ENCODE measurements at places on chromosomes 11 and 22.
A peak's percentile ranks its signal among the peaks of the same experiment; 100 is the strongest.

- no peak for DNase-seq
Measured at GRCh38 chr11:92707173-92707619, 262.3 kb upstream of the MTNR1B start.

- DNase-seq: no peak
Measured at GRCh38 chr11:87459351-87459750, 421.6 kb downstream of the TMEM135 start.

GRCh38 chr11:59992425-59992824 lies 24.6 kb upstream of the OOSP4B start:
- DNase-seq: no peak

DNA sequence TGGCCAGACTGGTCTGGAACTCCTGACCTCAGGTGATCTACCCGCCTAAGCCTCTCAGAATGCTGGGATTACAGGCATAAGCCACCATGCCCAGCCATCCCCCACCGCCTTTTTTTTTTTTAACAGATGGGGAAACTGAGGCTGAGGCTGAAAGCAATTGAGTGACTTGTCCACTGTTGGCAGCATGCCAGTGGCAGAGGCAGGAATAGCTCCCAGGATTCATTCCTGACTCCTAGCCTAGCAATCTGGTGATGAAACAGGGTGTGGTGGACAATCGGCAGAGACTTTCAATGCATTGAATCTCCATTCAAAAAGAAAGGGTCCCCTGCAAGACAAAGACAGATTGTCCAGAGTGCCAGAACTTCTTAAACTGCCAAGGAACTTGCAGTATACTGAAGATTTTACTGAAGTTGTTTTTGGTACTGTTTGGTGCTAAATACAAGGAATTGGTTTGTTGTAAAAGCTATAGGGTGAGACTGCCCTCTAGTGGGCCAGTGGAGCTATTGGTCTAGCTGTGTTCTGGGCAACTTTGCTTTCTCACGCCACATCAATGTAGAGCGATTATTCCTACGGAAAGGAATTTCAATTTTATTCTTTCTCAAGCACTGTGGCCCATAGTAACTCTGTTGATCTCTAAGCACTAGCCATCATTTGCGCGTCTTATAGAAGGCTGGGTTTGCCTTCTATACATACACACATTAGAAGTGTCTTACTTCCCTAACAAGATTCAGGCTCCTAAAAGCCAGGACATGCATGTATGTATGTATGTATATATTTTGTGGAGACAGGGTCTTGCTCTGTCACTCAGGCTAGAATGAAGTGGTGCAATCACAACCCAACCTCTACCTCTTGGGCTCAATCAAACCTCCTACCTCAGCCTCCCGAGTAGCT lies 21.0 kb downstream of the C22orf31 start:
- DNase-seq: peak; percentile 57

DNA sequence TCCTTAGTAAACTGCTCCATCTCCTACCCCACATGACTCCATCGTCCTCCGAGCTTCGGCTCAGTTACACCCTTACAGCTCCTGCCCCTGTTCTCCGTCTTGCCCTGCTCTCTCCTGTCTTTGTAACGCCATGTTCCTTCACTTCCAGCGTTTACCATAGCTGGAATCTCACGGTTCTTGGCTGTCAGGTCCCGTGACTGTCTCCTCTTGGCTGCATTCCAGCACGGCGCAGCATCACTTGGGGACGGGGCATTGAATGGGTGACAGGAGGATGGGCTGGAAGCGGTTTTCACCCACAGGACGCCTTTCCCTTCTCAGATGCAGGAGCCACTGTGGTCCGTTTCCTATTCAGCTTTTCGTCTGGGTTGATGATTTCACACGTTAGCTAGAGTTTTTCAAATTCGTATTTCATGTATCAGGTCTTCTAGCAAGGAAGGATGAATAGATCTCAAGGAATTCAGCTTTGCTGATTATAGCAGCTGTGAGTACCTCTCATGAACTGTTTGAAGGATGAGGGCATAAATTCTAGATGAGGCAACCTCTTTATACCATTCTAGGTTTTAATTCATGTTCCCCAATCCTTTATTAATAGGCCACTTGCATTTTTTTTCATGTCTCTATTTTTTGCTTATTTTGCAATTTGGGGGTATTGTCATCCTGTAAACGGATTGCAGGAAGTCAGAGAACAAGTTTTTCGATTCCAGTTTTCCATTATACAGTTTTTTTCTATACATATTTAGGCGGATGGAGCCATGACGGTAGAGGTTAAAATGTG lies 29.1 kb downstream of the ZBED4 start:
- no peak for DNase-seq

- DNase-seq: no peak
Measured at GRCh38 chr22:38572065-38572464, 2.1 kb upstream of the DMC1 start.

DNA sequence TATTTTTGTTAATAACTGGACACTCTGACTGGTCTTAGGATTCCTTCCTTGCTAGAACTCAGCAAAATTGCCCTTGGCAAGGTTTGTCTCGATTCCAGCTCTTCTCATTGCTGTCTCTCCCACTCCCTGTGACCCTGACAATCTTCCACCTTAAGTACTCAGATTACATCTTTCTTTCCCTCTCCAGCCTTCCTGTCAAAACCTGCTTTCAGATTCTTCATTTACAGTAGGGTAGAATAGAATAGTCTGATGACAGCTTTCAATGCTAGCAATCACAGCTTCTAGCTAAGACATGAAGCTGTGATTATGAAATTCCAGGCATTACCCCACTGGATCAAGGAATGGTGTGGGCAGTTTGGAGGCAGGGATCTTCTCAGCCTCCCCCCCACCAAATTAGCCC lies 39.2 kb upstream of the LMO2 start:
- no peak for DNase-seq

DNA sequence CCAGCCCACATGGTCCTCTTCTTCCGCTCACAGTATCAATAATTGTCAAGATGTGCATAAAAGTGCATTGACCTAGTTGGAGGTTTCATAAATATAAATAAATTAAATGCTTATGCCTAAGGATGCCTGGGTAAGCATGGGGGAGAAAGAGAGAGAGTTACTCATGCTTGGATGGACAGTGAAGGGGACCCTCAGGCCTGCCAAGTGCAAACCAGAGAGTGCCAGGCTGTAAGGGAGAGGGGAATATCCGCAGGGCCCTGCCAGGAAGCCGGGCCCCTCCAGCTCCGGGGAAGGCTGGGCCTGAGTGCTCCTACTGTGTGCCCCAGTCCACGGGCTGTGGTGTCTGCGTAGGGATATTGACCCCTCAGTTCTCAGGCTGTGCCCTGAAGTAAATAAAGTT lies 214.6 kb downstream of the DSCAML1 start:
- no peak for DNase-seq

- no peak for DNase-seq
Measured at GRCh38 chr11:68146704-68147474, 25.7 kb upstream of the CHKA start.

GRCh38 chr22:42472671-42473070 lies 40.5 kb upstream of the NFAM1 start:
- DNase-seq: no peak

DNA sequence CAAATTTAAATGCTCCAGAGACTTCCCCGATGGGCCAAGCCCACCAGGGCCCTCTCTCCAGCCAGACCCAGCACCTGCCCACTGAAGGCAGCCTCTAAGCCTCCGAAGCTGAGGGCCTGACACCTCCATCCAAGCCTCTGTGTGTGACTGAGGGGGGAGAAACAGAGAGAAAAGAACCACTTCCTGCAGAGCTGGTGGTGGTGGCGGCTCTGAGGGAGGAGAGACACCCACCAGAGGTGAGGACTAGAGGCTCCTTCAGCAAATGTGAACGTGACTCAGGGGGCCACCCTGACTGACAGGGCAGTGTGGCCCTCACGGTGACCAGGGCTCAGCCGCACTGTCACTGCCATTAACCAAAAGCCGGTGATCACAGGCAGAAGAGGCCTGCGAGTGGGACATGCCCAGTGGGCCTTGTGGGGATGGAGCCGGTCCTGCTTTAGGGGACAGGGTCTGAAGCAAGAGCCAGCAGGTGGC lies 31.0 kb upstream of the CD5 start:
- peak; percentile 69 for DNase-seq

GRCh38 chr22:27850000-27850521 lies 48.5 kb upstream of the MN1 start:
- no peak for DNase-seq

GRCh38 chr11:116648247-116649174 lies 124.3 kb downstream of the BUD13 start:
- no peak for DNase-seq

- DNase-seq: no peak
Measured at GRCh38 chr22:25602916-25603315, 38.4 kb downstream of the GRK3 start.

GRCh38 chr11:30046578-30046945 lies 29.7 kb upstream of the KCNA4 start:
- DNase-seq: no peak

- DNase-seq: peak; percentile 80
Measured at GRCh38 chr11:35662649-35663407, at the start of gene TRIM44. Gene TRIM44 (plus strand): TSS chr11:35662775. CDS start chr11:35663112, 337 bp downstream.

DNA sequence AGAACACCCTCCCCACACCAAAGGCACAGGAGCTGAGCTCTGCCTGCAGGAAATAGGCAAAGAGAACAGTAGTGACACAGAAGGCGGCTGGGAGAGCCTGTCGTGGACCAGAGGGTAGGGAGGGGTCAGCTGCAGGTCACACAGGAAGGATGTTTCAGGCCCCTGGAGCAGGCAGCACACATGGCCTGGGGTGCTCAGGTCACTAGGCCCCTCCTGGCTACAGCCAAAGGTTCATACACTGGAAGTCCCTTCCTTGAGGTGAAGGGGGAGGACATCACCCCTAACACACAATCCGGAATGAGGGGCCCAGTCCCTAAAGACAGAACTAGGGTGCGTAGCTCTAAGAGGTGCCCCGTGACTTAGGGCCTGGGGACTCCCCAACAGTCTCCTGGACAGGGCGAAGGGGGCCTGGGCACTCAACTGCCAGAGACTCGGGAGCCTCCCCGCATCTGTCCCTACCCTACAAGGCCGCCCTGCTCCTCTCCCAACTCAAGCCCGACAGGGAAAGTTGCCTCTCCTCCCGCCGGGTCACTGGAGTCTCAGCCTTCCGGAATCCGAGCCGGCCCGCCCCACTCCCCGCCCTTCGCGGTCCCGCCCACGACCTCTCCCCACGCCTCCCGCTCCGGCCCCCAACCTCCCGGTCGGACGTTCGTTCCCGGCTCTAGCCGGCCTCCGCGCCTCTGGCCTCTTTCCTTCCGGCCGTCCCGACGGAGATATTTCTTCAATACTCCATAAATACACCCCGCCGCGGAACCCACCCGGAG lies at the start of gene CYB5R2:
CYB5R2 (minus strand) TSS at position 541 of the 764 bp plus-strand sequence. CDS start 675 bp downstream, outside the sequence.
- DNase-seq: peak; percentile 23

DNA sequence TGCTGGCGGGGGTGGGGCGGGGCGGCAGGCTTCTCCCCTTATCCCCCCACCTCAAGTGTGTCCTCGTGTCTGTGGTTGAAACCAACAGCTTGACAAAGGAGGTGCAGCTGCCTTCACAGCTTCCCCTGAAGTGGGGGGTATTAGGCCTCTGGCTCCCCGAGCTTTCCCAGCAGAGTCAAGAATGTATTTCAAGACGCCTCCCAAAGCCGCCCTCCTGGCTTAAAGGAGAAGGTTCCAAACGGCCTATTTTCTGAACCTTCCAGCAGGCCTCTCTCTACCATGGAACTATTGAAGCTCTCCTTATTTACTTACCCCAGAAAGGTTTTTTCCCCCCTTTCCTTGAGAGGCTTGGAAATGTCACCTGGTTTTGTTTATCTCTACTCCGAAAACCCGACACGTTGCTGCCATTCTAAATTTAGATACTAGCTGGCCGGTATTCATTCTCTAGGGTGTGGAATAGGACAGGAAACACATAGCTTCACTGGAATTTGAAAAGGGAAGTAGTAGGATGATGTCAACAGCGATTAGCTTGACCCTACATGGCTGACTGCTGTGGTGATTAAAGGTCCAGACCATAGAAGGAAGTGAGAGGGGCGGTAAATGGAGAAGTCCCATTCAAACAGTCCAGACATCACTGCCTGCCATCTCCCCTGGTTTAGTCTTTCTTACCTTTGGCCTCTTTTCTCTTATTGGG lies 671 bp upstream of the PICALM start:
- no peak for DNase-seq

DNA sequence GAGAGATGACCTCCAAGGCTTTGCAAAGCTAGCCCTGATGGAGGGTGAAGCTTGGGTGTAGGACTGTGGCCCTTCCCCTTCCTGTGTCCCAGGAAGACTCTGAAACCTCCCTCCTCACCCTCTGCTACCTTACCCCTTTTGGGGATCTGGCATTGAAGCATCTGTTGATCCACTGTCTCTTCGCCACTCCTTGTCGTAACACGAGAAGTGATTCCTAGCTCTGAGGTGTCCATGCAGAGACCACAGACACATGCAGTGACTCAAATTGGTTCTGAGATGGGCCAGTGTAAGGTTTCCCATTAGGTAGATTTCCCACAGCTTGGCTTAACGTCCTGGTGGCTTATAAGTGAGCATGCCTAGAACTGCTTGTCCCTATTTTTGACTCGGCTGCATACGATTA lies 101.4 kb downstream of the ZBTB16 start:
- no peak for DNase-seq

DNA sequence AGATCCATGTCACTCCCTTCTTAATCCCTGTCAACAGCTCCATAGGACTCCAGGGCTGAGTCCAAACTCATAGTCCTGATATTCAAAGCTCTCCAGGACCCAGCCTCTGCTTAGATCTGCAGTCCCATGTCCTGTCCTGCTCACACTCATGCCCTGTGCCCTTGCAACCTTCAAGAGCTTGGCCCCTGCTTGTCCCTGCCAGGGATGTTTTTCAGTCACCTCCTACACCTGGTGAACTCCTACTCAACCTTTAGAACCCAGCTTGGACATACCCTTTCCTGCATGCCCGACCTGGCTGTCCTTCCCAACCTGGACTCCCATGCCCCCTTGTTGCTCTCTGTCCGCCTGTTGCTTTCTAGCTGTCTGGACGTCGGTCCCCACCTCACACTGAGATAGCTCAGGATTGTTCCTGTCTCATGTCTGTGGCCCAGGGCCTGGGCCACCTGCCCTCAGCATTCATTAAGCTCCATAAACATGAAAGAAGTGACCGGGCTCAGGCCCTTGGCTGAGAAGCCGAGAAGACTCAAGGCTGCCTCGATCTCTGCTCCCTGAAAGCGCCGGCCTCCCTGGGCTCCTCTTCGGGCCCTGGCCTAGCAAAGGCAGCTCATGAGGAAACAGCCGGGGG lies 48.8 kb upstream of the RTL6 start:
- no peak for DNase-seq

DNA sequence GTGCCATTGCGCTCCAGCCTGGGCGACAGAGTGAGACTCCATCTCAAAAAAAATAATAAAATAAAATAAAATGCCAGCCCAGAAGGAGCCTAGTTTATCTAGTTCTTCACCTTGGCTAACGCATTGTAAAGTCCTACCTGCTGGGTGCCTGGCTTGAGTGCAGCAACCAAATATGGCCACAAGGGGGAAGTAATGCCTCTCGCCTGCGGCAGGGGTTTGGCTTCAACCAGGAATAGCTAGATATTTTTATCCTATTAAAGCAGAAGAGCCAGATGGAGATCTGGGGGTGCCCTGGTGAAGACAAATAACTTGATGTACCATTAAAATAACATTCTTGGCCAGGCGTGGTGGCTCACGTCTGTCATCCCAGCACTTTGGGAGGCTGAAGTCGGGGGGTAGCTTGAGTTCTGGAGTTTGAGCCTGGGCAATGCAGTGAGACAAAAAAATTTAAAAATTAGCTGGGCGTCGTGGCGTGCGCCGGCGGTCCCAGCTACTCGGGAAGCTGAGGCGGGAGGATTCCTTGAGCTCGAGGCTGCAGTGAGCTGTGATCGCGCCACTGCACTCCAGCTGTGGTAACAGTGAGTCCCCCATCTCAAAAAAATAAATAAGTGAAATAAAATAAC lies 20.6 kb upstream of the PLEKHB1 start:
- DNase-seq: peak; percentile 78

- DNase-seq: no peak
Measured at GRCh38 chr11:110501428-110501827, 71.7 kb downstream of the FDX1 start.
